Activated CD8-positive, alpha-beta T cell treated with anti-CD3 and anti-CD28 coated beads for 36 hours (primary cell): ENCODE measurements at places on chromosomes 6 and 20. TPM values are rescaled to one million over a fixed set of nuclear protein-coding genes. Genes with fewer than 3 reads are reported as not detected.

KHDRBS2 gene
- total RNA-seq = not detected

SMLR1 gene
- not detected for total RNA-seq

OTOR gene
- not detected for total RNA-seq

CD109 gene
- 10.6 TPM for total RNA-seq

OXT gene
- not detected for total RNA-seq

AGER gene
- 15.5 TPM for total RNA-seq

ZSCAN23 gene
- total RNA-seq = 1.1 TPM

SEMG1 gene
- not detected for total RNA-seq

TXLNB gene
- total RNA-seq = 0.11 TPM

TCFL5 gene
- total RNA-seq = 7.5 TPM

TOX2 gene
- total RNA-seq = 1.5 TPM

PSMB8 gene
- total RNA-seq = 371 TPM

PGBD1 gene
- total RNA-seq = 2.4 TPM

DAAM2 gene
- not detected for total RNA-seq

ADGB gene
- not detected for total RNA-seq

TPD52L2 gene
- total RNA-seq = 44.6 TPM

DUSP15 gene
- total RNA-seq = not detected

OR5V1 gene
- not detected for total RNA-seq

XKR7 gene
- not detected for total RNA-seq

STMN3 gene
- total RNA-seq = 17.8 TPM

MYH7B gene
- 0.22 TPM for total RNA-seq

SAMD5 gene
- total RNA-seq = not detected

KCNK16 gene
- not detected for total RNA-seq

ATP6V1G2 gene
- 1.1 TPM for total RNA-seq

CENPB gene
- 35.4 TPM for total RNA-seq

KIF6 gene
- 0.13 TPM for total RNA-seq

PPP1R16B gene
- total RNA-seq = 81.4 TPM

RRBP1 gene
- total RNA-seq = 35.2 TPM

TNFRSF21 gene
- 2.5 TPM for total RNA-seq

TRIM10 gene
- total RNA-seq = not detected

LY86 gene
- 0.32 TPM for total RNA-seq

ESR1 gene
- total RNA-seq = 0.79 TPM
